ENCODE measurements at places on chromosomes 7 and 10.

DNA sequence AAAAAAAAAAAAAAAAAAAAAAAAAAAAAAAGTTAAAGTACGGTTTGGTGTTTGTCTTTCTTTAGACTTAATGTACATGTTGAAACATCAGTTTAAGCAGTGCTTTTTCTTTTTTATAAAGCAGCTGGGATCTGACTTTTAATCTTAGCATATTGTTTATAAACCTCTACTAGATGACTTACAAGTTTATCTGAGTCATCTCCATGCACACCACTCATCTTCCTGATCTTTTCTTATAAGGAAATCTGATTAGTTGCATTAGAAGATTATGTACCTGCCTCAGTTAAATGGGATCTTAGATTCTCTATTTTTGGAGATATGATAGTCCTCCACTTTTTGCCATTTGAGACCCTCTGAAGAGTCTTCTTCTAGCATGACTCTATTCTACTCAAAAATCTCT is 391.9 kb upstream of the LRGUK start:
- no peak for DNase-seq

DNA sequence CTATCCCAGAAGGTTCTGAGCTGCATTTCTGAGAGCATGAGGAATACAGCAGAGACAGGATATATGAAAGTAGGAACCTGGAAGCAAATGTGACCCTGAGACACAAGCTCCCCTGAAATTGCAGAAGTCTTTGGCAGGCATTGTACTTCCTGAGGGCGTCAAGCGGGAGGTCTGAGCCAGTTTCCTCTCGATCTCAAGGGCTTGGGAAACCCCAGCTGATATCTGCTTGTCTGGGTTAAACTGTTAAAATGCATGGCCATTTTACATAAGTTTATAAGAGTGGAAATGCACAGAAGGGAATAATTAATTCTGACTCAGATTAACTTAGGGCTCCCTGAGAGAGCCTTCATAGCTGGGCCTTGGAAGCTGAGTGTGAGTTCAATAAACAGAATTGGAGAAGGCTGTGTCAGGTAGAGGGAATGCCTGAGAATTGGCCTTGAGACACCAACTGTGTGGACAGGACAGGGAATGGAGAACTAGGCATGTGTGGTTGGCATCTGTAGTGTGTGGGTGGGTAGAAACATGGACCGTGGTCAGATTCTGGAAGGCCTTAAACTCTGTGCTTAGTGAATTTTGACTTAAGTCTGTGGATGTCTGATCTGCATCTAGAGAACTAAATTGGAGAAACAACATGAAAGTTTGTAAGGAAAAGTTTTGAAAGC is 53.3 kb downstream of the WIPF3 start:
- DNase-seq = no peak

DNA sequence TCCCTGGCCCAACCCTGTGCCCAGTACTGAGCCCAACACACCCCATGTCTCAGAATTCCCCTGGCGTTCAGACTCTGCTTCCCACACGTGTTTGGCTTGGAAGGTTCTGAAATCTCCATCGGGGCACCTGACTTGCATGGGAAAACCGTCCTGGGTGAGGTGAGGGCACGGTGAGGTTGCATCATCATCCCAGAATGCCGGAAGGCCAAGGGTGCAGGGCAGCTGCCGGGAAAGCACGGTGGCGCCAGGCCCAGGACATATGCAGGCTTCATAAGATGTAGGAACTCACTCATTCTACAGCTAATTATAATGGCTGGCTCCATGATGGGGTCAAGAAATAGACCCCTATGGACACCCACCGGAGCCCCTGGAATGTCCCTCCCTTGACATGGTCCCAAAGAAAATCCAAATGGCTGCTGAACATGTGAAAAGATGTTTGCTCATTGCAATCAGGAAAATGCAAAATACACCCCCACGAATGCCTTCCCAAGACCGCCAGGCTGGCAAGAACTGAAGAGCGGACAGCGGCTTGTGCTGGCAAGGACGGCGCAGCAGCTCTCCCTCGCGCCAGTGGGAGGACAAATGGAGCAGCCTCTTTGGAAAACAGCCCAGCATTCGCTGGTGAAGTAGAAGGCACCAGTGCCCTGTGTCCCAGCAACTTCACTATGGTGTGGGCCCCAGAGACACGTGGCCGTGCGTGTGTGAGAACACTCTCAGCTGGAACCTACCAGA is 2.3 kb downstream of the KNDC1 start:
- DNase-seq = no peak

DNA sequence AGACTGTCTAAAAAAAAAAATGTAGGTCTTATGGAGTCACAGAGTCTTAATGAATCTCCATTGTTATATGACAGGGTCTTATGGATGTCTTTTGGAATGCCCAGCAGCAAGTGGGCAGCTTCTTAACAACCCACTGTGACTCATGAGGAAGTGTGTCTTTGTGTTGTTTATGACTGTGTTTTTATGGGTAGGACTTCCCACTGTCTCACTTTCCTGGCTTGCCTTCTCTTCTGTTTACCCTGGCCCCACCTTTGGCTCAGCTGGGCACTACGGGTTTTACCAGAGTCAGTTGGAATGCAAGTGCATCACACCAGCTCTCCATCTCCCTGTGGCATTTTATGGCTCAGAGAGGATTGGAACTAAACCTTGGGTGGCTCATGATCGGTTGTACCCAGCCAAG is 580.5 kb downstream of the AUTS2 start:
- DNase-seq = no peak

GRCh38 chr7:128705891-128706333 is 33.2 kb upstream of the CALU start:
- DNase-seq = no peak

DNA sequence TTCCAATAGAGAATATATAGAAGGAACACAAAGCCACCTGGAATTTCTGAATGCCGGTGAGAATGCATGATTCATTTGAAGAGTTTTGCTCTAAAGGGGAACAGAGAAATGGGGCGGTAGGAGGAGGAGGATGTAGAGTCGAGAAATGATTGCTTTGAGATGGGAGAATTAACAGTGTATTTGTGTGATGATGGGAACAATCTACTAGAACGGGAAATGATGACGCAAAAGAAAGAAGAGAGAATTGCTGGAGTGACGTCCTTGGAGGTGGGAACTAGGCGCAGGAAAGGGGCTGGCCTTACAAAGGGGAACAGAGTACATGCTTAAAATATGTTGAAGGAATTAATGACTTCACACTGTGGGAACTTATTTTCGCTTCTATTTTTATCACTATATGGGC is 188.1 kb downstream of the SDHAF3 start:
- no peak for DNase-seq
